ENCODE measurements at places on chromosomes 1 and 21. TPM values are rescaled to one million over a fixed set of nuclear protein-coding genes. Genes with fewer than 3 reads are reported as not detected.

DNA sequence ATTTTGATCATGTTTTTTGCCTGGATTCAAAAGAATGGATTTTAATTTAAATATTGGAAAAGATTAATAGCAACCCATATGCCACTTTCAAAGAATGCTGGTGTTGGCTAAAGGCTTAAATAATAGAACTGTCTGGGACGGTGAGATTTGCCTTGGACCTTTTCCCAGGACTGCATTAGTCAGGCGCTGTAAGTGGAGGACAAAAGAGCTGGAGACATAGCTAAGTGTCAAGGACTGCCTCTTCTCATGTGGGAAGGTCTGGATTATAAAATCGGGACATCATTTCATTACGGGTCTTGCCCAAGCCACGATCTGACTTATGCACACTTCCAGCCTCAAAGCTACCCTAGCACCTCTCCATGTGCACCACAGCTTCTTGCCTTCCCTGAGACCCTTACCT is 458.5 kb upstream of the DEPDC1 start:
- no peaks in the 10 kb centered on the region for H3K4me1 ChIP-seq
- peak; percentile 11 for DNase-seq
- H3K4me3 ChIP-seq = no peak overlapping the region
- no peak overlapping the region for H3K27ac ChIP-seq
- no peaks in the 10 kb centered on the region for H3K36me3 ChIP-seq

The GPR161 gene
- total RNA-seq = 6.6 TPM

The CASQ1 gene
- not detected for total RNA-seq

The F13B gene
- total RNA-seq = not detected

DNA sequence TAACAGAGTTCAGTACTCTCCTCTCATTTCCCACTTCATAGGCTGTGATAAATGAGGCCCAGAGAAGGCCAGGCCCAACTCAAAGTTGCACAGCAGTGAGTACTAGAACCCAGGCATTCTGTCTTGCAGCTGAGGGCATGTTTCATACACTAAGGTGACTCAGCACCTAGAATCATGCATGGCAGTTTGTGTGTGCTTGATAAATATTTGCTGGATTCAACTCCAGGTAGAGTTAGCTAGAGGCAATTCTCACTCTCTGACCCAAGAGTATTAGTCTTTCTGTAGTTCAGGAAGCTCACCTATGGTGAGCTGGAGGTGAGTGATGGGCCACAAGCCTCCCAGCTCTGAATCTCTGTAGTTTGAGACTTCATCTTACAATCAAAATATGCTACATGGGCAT is 10.7 kb downstream of the NKAIN1 start:
- H3K36me3 ChIP-seq = no peaks in the 10 kb centered on the region
- no peak overlapping the region for H3K4me3 ChIP-seq
- no peaks in the 10 kb centered on the region for H3K27me3 ChIP-seq
- no peak for DNase-seq
- no peaks in the 10 kb centered on the region for H3K4me1 ChIP-seq
- no peak overlapping the region for H3K27ac ChIP-seq

DNA sequence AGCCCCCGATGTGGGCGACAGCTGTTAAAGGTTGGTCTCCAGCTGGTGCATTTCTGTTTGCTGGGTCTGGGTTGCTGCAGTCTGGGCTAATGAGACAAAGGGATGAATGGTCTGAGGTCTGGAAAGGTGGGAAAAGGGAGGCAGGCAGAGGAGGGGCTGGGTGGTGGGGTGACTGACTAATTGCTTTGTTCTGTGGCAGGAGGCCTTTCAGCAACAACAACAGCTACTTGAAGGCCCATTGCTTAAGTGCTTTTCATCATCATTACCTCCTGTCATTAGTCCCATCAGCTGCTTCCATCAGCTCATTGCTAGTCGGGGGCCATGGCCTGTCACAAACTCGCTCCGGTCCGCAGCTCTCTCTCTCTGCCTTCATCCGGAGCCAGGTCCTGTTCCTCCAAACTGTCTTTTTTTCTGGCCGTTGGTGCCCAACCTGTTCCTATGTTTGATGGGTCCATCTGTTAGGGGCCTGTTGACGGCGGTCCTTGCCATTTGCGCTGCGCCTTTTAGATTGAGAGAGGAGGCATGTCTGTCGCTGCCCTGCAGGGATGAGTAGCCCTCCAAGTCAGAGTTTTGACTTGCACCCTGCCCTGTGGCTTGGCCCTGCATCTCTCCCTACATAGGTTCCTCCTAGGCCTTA is 105.6 kb upstream of the PLXNA2 start:
- H3K27me3 ChIP-seq = peaks cover 2% of the 10 kb centered on the region
- H3K4me3 ChIP-seq = no peak overlapping the region
- no peak for DNase-seq

DNA sequence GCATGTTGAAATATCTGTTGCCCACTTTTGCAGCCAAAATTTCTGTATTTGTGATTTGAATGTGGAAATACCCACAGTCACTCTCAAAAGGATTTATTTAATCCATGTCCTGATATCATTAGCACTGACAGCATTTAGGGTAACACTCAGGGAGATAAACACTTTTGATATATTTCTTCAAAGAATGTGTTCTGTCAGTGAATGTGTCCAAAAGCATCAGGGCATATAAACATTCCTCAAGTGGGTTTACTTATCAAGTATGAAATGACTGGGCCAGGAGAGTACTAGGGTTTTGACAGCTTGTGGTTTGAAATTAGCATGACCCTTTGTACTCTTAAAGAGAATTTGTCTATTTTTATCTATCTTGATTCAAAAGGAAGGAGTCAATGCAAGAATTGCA is 1302.1 kb upstream of the ADGRL2 start:
- H3K36me3 ChIP-seq = no peaks in the 10 kb centered on the region
- H3K4me1 ChIP-seq = no peaks in the 10 kb centered on the region
- no peak overlapping the region for H3K27ac ChIP-seq
- no peak for DNase-seq
- H3K4me3 ChIP-seq = no peak overlapping the region
- no peaks in the 10 kb centered on the region for H3K27me3 ChIP-seq

GRCh38 chr1:237492359-237492758 is 398.4 kb downstream of the ZP4 start:
- no peaks in the 10 kb centered on the region for H3K27me3 ChIP-seq
- no peak overlapping the region for H3K4me3 ChIP-seq
- H3K27ac ChIP-seq = no peak overlapping the region
- DNase-seq = peak; percentile 29

The DEDD gene
- total RNA-seq = 63.1 TPM

Data from MCF 10A (cell line).